Tibial nerve (tissue), 4 donors: ENCODE measurements at places on chromosomes 1 and 21. TPM values are rescaled to one million over a fixed set of nuclear protein-coding genes. Genes with fewer than 3 reads are reported as not detected.

DNA sequence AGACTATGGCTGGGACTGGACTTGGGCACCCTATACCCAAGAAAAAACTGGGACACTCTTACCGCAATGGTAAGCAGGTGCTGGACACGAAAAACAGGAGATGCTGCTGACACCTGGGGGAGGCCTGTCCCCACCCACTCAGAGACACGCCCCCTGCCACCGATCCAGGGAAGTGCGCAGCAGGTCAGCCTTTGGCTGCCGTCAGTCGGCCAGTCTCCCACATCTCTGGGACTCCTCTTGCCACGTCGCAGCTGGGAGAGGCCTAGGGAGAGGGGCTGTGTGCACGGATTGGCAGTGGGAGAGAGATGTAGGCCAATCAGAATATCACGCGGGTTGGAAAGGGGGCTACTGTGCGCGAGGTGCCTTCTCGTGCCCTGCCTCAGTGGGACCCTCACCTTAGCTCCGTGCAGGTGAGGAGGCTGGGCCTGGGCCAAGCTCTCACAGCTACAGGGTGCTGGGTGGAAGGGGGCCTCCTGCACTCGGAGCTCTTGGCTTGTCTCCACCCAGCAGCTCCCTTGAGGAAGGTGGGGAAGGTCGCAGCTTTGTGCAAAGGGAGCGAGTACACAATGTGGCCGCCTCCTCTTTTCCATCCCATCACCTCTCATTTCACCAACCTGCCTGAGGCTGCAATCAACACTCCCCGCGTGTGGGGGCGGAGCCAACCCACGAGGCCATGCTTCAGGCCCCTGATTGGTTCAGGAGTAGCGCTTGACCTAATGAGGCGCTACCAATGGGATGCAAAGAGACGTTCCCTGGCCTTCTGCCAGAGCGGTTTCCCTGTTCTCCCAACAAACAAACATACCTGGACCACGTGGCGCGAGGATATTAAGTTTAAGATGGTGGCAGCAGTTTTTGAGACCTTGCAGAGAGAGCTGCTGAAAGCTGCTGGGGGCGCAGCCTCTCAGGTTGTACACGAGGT is 25.7 kb upstream of the LDLRAP1 start:
- no peak for DNase-seq
- H3K36me3 ChIP-seq: no peaks in the 10 kb centered on the region
- H3K4me3 ChIP-seq: no peak overlapping the region
- no peaks in the 10 kb centered on the region for H3K27me3 ChIP-seq
- peaks cover 4% of the 10 kb centered on the region for H3K4me1 ChIP-seq

GRCh38 chr1:160032165-160032820 is 503 bp upstream of the PIGM start:
- H3K4me1 ChIP-seq: peaks cover 17% of the 10 kb centered on the region
- peak overlapping the region; percentile 80 for H3K27ac ChIP-seq
- no peak for DNase-seq
- H3K27me3 ChIP-seq: no peaks in the 10 kb centered on the region
- no peaks in the 10 kb centered on the region for H3K36me3 ChIP-seq

DNA sequence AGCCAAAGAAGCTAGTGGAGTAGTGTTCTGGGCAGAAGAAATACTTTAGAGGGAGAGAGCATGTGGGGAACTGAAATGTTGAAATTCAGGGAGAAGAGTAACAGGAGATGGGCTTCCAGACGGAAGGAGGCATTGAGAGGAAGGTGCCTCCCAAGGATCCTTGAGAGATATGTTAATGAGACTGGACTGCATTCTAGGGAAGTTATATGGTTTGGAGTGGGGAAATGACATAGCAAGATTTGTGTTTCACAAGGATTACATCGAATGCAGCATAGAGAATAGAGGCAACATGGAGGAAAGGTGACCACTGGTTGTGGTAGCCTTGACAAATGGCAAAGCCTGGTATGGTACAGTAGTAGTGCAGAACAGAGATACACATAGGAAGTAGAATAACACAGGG is 160.5 kb upstream of the HMCN1 start:
- no peak overlapping the region for H3K4me3 ChIP-seq
- H3K4me1 ChIP-seq: no peaks in the 10 kb centered on the region
- H3K27me3 ChIP-seq: no peaks in the 10 kb centered on the region
- H3K36me3 ChIP-seq: no peaks in the 10 kb centered on the region

The PRAMEF15 gene
- total RNA-seq: not detected

DNA sequence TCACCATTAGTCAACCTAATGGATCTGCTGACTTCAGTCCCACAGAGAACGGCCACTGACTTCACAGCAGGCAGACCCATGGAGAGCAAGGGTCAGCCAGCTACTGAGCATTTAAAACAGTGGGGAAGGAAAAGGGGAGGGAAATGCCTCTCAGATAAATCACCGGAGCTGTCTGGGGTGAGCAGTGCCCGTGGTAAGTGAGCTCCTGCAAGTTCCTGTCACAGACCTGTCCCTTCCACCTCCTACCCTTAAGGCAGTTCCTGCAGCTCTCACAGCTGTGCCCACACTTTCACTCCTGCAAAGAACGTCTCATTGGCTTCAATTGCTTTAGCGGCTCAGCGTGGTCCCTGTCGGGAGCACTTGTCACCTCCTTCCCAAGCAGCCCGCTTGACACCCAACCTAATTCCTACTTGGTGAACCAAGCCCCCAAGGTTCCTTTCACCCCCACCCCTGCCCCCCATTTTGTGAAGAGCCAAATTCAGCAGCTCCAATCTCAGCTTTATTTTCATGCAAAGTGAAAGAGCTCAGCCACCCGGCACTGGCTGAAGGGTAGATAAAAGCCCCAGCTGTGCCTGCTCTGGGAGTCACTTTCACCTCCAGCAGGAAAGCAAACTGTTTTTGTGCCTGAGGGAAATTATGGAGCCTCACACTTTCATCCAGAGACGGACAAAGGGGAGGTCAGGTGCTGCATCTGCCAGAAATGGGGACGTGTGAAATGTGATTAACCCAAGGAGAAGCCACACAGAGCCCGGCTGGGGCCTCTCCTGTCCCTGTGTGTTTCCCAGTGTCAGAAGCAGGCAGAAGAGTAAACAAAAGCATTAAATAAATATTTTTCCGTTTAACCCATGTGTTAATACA is 306.2 kb downstream of the TTLL7 start:
- DNase-seq: no peak
- peak overlapping the region; percentile 14 for H3K27ac ChIP-seq
- no peaks in the 10 kb centered on the region for H3K4me1 ChIP-seq

- DNase-seq: no peak
- no peak overlapping the region for H3K4me3 ChIP-seq
- H3K27ac ChIP-seq: no peak overlapping the region
- no peaks in the 10 kb centered on the region for H3K27me3 ChIP-seq
- H3K36me3 ChIP-seq: no peaks in the 10 kb centered on the region
Observed at GRCh38 chr1:22536506-22536905, 26.8 kb upstream of the EPHA8 start.

DNA sequence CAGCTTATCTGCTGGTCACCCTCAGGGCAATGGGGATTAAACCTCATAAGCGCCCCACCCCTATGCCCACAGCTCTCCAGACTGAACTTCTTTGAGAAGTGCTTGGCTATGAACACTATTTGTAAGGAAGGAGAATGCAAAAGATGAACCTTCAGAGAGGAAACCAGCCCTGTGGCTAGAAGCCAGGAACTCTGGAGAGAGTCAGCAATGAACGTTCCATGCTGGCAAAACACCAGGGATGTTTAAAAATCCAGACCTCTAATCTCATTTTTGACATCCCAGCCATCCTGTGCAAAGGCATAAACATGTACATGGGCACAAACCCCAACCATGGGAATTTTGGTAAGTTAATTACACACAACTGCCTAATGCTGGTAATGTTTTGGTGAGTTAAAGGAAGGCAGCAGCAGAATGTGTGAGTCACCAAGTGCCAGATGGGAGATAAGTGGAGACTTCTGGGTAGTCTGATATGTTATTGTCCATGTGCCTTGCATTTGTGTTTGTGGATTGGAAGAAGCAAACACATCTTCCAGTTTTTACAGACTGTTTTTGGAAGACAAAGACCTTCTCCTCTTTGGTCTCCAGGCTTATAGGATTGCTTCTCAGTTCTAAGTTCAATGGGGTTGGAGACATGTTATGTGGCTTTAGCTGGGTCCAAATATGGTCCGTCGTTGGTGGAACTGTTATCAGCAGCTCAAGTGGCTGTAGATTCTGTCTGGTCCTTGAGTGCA is 174.1 kb upstream of the ETV3 start:
- H3K36me3 ChIP-seq: no peaks in the 10 kb centered on the region
- H3K4me1 ChIP-seq: no peaks in the 10 kb centered on the region
- DNase-seq: no peak
- no peaks in the 10 kb centered on the region for H3K27me3 ChIP-seq

DNA sequence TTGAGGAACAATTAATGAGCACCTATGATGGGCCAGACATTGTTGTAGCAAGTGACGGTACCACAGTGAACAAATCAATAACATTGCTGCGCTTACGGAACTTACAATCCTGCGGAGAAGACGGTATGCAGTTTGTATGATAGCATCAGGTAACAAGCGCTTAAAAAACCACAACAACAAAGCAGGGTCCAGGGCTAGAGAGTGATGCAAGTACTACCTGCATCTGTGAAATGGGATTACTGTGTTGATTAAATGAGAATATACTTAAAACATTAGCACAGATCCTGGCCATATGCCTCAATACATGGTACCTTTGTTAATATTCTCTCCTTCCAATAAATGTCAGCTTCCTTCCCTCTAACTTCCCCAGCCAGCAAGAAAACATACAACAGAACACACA is 110.6 kb upstream of the ADAR start:
- H3K4me3 ChIP-seq: no peak overlapping the region
- H3K36me3 ChIP-seq: no peaks in the 10 kb centered on the region
- no peak for DNase-seq
- no peaks in the 10 kb centered on the region for H3K27me3 ChIP-seq
- no peak overlapping the region for H3K27ac ChIP-seq

- H3K27ac ChIP-seq: no peak overlapping the region
- no peaks in the 10 kb centered on the region for H3K4me1 ChIP-seq
- no peaks in the 10 kb centered on the region for H3K36me3 ChIP-seq
- no peak for DNase-seq
Observed at GRCh38 chr1:29975036-29975694, 738.8 kb downstream of the PTPRU start.

The LIN28A gene
- not detected for total RNA-seq

DNA sequence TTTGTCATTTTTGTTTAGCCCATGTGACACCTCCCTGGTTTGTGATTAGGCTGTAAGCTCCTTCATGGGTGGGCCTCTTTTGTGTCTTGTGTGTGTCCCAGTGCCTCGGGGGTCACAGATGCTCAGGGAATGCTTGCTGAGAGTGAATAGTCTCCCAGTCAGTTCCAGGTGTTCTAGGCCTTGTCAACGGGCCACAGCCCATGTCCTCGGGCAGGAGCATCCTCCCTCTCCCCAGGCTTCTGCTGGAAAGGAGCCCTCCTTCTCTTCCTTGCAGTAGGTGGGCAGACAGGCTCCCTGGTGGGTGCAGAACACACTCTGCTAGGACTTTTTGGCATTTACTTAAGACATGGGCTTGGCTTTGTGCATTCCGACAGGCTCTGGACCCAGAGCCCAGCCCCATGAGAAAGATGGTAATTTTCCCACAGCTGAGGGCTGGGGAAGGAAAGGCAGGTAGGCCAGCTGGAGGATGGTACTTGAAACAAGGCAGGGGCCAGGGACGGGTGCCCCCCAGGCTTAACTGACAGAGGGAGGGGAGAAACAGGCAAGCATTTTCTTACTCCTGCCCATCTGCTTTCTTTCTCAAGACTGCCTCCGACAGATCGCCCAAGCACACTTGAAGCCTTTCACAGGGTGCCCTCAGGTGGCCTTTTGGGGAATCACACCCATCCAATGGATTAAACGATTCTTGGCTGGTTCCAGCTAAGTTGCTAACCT is 7.1 kb upstream of the CPLANE2 start:
- H3K27me3 ChIP-seq: no peaks in the 10 kb centered on the region
- H3K27ac ChIP-seq: peak overlapping the region; percentile 44
- H3K4me1 ChIP-seq: peaks cover 41% of the 10 kb centered on the region
- DNase-seq: peak; percentile 81

DNA sequence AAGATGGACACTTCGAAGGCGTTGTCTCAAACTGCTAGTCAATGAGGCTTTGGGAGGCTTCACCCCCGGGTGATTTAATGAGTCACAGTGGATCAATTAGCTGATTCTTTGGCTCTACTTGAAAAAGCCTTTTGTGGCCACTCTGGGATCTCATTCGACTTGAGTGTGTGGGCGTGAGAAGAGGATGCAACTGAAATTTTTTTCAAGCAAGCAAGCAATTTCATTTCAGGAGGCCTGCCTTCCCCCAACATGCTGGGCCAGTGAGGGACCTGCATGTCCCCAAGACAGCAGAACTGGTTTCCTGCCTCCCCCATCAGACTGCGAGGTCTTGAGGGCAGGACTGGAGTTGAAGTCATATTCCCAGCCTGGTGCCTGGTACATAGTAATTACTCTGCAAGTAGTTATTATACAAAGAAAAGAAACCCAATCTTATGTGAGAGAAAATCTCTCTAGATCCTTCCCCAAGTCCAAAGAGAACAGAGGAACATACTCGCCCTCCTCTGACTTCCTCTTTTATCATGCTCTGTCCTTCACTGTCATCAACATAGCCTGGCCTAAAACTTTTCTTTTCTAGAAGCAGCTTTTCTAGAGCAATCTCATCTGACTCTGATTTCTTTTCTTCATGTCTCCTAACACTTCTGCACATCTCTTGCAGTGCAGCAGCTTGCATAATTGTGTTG is 22.7 kb downstream of the SYT6 start:
- H3K4me3 ChIP-seq: no peak overlapping the region
- no peak for DNase-seq
- no peaks in the 10 kb centered on the region for H3K27me3 ChIP-seq
- H3K36me3 ChIP-seq: no peaks in the 10 kb centered on the region
- no peaks in the 10 kb centered on the region for H3K4me1 ChIP-seq

DNA sequence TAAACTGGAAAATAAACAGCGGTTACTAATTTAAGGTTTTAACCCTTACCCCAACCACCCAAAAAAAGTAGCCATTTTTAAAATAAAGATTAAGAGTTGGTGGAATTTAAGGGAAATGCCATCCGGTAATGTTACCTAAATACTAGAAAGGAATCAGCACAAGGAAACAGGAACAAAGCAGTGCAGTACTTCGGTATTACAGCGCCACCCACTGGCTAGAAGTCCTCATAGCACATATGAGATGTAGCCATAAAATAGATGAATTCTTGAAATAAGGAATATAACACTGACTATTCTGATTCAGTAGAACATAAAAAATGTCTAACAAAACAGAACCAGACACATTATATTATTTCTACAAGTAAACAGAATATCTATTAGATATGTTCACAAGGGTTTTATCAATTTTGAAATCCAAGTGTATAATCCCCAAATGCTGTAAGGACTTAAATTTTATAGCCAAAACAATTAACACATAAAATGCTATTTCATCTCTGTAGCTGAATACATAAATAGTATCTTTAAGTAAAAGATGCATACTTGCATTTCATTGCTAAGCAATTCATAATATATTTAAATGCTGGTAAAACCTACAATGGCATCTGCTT is 58.8 kb downstream of the FRRS1 start:
- H3K36me3 ChIP-seq: peaks cover 5% of the 10 kb centered on the region
- no peaks in the 10 kb centered on the region for H3K4me1 ChIP-seq
- H3K27me3 ChIP-seq: no peaks in the 10 kb centered on the region
- peak; percentile 95 for DNase-seq

GRCh38 chr1:184950227-184950626 is 24.1 kb downstream of the NIBAN1 start:
- no peaks in the 10 kb centered on the region for H3K27me3 ChIP-seq
- no peak overlapping the region for H3K4me3 ChIP-seq
- no peaks in the 10 kb centered on the region for H3K4me1 ChIP-seq
- no peaks in the 10 kb centered on the region for H3K36me3 ChIP-seq
- no peak overlapping the region for H3K27ac ChIP-seq

- no peaks in the 10 kb centered on the region for H3K4me1 ChIP-seq
- H3K36me3 ChIP-seq: no peaks in the 10 kb centered on the region
- H3K27me3 ChIP-seq: no peaks in the 10 kb centered on the region
- no peak overlapping the region for H3K4me3 ChIP-seq
- H3K27ac ChIP-seq: no peak overlapping the region
- no peak for DNase-seq
Observed at GRCh38 chr1:114113411-114114184, 40.1 kb downstream of the SYT6 start.
